ENCODE measurements at places on chromosomes 5 and 9. TPM values are rescaled to one million over a fixed set of nuclear protein-coding genes. Genes with fewer than 3 reads are reported as not detected.

Gene GCNT4
- total RNA-seq, result 2.2 TPM

Gene FAM153A
- total RNA-seq, result 2.7 TPM

Gene OR1J2
- total RNA-seq, result not detected

Gene SPATA31D4
- not detected for total RNA-seq

Gene PHYHD1
- 43.8 TPM for total RNA-seq

Gene TLR4
- 129 TPM for total RNA-seq

Gene ECSCR
- total RNA-seq, result 17.9 TPM

Gene PRDM9
- not detected for total RNA-seq

Gene GTF3C5
- 54.2 TPM for total RNA-seq

Gene IRX2
- 0.19 TPM for total RNA-seq

Gene CCL27
- total RNA-seq, result not detected

Gene RGMB
- 21.6 TPM for total RNA-seq

Gene PTPA
- 37.2 TPM for total RNA-seq

Gene INSL6
- not detected for total RNA-seq

Gene TAS2R1
- total RNA-seq, result not detected

Gene SPDL1
- total RNA-seq, result 5.8 TPM

Gene SLC6A3
- 0.50 TPM for total RNA-seq

Gene HTR1A
- total RNA-seq, result not detected

Gene REEP2
- total RNA-seq, result 7.0 TPM

Gene ANGPTL2
- total RNA-seq, result 139 TPM

Gene GOLGA1
- total RNA-seq, result 31.5 TPM

Gene SLC34A3
- not detected for total RNA-seq

Gene KCNMB1
- total RNA-seq, result 1.9 TPM

All from omental fat pad (tissue), 4 donors.